Renal cortical epithelial cell (primary cell): ENCODE measurements at places on chromosomes 16 and 17. TPM values are rescaled to one million over a fixed set of nuclear protein-coding genes. Genes with fewer than 3 reads are reported as not detected.

Gene OTOP2
- total RNA-seq, result not detected in 2 replicates

Gene SEPHS2
- total RNA-seq, result 9.2 and 19.0 TPM in 2 replicates

Gene KRTAP9-8
- not detected in 2 replicates for total RNA-seq

Gene GDPD3
- 0.15 TPM in 1 of 2 replicates, not detected in the other for total RNA-seq

Gene MYH1
- not detected in 2 replicates for total RNA-seq

Gene GSPT1
- 82.5 and 217 TPM in 2 replicates for total RNA-seq

Gene CBLN1
- not detected in 2 replicates for total RNA-seq

Gene KRTAP9-2
- not detected in 2 replicates for total RNA-seq

Gene BPTF
- 17.5 and 102 TPM in 2 replicates for total RNA-seq
